Right kidney (tissue), 9 donors: ENCODE measurements at places on chromosomes 2 and 18.

- DNase-seq: no peak
These were observed 503.9 kb downstream of the PID1 start for GRCh38 chr2:228767196-228767595.

GRCh38 chr18:63113899-63114565, 205.5 kb downstream of the BCL2 start:
- no peak for DNase-seq

- DNase-seq: no peak
These were observed 163.6 kb downstream of the C1D start for GRCh38 chr2:67899187-67899586.

GRCh38 chr2:31138037-31138962, at the start of gene GALNT14:
Gene GALNT14 (minus strand): TSS chr2:31138440. CDS start chr2:31138086, 354 bp downstream.
- DNase-seq: peak; percentile 89

GRCh38 chr2:176076796-176077195, 7.0 kb downstream of the EVX2 start:
- peak; percentile 48 for DNase-seq
